ENCODE measurements at places on chromosomes 16 and 17. TPM values are rescaled to one million over a fixed set of nuclear protein-coding genes. Genes with fewer than 3 reads are reported as not detected.

- no peak for DNase-seq
Observed at GRCh38 chr17:50523208-50523607, 9.3 kb upstream of the EPN3 start.

DNA sequence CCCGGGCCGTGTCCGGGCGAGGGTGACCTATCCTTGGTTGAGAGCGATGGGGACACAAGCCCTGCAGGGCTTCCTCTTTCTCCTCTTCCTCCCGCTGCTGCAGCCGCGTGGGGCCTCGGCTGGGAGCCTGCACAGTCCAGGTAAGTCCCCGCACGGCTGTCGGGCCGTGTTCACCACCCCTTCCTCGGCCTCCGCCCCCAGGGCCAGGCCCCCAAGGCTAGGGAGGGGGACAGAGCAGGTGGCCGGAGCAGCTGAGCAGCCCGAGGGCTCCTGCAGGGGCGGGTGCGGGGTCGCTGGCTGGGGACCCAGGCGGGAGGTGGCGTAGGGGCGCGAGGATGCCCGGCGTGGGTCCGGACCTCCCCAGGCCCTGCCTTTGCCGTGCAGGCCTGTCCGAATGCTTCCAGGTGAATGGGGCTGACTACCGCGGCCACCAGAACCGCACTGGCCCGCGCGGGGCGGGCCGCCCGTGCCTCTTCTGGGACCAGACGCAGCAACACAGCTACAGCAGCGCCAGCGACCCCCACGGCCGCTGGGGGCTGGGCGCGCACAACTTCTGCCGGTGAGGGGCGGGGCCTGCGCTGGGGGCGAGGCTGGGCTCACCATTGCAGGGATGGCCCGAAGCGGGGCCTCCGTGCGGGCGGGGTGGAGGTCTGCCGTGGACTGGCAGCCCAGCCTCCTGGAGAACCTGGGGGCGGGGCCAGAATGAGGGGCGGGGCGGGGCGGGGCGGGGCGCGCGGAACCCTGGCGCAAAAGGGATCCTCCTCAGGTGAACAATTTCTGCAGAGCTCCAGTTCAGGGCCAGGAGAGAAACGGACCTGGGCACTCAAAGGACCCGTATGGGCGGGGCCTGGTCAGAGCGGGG is 631 bp downstream of the KREMEN2 start:
- peak; percentile 76 for DNase-seq

DNA sequence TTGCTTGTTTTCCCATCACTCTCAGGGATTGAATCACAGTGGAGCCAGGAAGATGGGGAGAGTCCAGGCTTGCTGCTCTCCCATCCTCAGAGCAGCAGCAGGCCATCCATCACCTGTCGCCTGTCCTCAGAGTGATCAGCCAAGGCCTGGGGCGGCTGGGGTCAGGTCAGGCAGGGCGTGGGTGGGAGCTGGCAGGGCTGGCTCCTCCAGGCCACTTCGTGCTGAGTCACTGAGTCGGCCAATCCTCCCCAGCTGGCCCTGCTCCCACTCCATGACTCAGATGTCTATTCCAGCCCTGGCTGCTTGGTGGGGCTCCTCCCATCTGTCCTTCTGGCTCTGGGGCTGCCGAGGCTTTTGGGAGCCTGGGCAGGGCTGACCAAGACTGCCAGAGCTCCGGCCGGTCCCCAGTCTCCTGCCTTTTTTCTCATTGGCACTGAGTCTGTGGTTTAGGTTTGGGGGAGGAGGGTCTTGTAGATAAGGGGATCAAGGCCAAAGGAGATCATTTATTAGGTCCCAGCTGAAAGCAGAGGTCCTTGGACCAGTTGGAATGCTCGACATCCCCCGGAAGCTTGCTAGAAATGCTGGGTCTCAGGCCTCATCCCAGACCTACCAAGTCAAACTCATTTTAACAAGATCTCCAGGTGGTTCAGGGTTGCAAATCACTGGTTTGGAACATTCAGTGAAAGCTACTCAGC is 72.7 kb downstream of the ABCC1 start:
- no peak for DNase-seq

- no peak for DNase-seq
Observed at GRCh38 chr17:12230481-12231354, 210.0 kb downstream of the MAP2K4 start.

DNA sequence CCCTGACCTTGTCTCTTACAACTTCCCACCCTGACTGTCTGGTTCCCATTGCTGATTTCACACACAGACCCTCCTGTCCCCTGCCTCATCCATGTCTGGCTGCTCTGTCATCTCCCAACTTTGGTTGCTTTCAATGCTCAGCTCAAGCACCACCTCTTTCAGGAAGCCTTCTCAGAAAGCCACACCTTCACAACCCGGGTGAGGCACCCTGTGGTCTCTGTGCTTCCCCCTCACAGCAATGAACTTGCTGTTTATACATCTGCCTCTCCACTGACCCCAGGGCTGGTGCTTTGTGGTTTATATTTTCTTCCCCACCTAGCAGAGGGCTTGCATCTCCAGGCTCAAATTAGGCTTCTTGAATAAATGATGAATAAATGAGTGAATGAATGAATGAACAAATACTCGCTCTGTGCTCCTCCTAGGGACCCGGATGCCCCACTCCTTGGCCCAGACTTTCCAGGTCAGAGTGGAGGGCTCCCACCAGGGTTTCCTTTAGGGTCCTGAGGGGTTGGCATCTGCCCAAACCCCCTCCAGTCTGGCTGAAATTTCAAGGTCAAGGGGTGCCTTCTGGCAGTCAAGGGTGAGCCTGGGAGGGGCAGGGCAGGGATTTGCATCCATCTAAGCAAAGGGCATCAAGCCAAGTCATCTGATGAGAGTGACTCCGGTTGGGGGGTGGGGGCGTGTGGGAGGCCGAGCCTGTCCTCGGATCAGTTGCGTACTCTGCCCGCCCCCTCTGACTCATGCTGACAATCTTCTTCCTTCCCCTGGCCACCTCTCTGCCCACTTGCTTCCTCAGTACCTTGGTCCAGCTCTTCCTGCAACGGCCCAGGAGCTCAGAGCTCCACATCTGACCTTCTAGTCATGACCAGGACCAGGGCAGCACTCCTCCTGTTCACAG is at the start of gene ITGAX:
ITGAX (plus strand) TSS at position 783 of the 898 bp plus-strand sequence; CDS start at position 862, 79 bp downstream.
- DNase-seq, result peak; percentile 22

- no peak for DNase-seq
Observed at GRCh38 chr16:89738538-89739317, 17.4 kb downstream of the ZNF276 start.

GRCh38 chr17:62101090-62101489 is 36.0 kb upstream of the MED13 start:
- DNase-seq, result no peak

DNA sequence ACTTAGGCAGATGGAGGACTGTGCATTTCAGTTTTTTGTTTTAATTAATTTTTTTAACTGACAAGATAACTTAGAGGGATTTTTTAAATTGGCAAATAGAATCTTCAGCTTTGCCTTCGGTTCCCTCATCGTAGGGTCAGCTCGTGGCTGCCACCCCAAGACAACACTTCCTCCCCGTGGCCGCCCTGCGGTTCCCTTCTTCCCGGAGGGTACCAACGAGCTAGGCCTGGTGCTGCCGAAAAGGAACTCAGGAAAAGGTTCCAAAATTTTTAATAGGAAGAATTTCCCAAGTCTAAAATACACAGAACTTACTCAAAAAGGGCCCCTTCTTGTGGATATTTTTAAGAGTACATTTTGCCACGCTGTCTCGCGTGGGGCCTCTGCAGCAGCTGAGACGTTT is 210.4 kb upstream of the CHMP6 start:
- no peak for DNase-seq

GRCh38 chr17:34561328-34561727 is 18.1 kb upstream of the TMEM132E start:
- no peak for DNase-seq

Gene GFER
- total RNA-seq, result 19.6 TPM

Gene IL17C
- not detected for total RNA-seq

Gene CACNG5
- total RNA-seq, result not detected

Gene ARL17B
- total RNA-seq, result 39.0 TPM

Gene DUS1L
- 141 TPM for total RNA-seq

Gene KRTAP9-2
- not detected for total RNA-seq

Gene CES3
- total RNA-seq, result 0.32 TPM
